ENCODE measurements at places on chromosomes 4 and X.
A peak's percentile ranks its signal among the peaks of the same experiment; 100 is the strongest.

GRCh38 chr4:10035130-10035529 lies 13.8 kb upstream of the SLC2A9 start:
- no peak for DNase-seq

- no peak for DNase-seq
Observed at GRCh38 chr4:41319553-41319952, 62.8 kb downstream of the UCHL1 start.

DNA sequence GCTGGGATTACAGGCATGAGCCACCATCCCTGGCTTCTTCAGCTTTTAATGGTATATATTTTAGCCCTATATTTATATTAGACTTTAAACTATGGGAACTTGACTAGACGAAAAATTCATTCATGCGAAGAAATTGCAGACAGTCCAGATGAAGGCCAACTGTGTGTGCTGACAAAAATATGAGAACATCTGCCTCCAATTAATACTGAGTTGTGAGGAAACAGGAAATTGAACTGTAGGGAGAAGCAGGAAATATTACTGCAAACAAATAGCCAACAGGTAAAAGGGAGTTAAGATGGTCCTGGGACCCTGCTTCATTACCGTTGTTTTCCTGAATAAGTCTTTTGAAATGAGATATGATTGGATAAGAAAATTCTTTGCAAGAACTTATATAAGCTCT lies 26.3 kb downstream of the MGARP start:
- no peak for DNase-seq

DNA sequence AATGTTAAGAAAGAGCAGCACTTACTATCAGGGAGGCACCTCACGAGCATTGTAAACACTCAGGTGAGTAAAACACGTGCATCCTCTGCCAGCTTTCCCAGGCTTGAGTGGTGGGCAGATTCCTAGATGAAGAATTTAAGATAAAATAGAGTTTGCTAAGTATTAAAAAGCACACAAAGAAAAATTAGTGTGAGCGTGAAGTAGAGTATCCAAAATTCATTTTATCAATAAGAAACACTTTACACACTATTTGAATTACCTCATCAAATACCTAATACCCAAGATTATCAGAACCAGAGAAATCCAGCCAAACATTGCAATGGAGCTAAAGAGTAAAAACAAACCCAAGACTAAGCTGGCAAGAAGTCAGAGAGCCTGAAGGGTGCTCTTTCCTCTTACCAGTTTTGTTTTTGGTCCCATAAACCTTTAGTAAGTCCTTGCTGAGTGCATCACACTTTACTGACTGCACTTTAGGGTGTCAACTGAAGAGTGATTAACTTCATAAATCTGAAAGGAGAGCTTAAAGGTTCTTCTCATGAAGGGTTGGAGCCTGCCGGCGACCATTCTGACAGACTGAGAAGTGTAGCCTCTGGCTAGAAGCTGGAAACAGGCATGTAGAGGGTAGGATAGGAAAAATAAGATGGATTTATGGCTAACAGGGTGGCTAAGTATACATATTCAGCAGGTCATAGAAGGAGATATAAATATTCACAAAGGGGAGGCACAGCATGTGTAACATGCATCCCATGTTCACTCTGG lies 151.1 kb downstream of the SLC7A11 start:
- no peak for DNase-seq

GRCh38 chr4:10007793-10008608 lies 13.3 kb downstream of the SLC2A9 start:
- DNase-seq: peak; percentile 49

- DNase-seq: no peak
Observed at GRCh38 chrX:10089378-10089795, 67.4 kb upstream of the CLCN4 start.

DNA sequence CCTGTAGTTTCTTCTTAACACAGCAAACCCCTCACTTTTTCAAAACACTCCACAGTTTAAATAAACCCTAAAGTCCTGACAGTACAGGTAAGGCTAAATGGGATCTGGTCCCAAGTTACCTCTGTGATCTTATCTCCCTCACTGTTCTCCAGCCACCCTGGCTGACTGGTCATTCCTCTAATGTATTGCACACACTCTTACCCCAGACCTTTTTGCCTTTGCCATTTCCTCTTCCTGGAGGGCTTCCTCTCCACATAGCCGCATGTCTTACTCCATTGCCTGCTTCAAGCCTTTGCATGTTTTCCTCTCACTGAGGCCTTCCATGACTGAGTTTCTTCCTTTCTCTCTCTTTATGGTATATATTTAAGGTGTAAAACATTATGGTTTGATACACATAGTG lies 19.5 kb upstream of the ANXA3 start:
- DNase-seq: no peak

Data from fibroblast of pulmonary artery (primary cell).